ENCODE measurements at places on chromosomes 12 and 14.

GRCh38 chr12:116174006-116174405 is 103.5 kb downstream of the MED13L start:
- DNase-seq = no peak

- DNase-seq = no peak
Measured at GRCh38 chr12:2637371-2637770, 157.4 kb upstream of the FKBP4 start.

GRCh38 chr12:113528606-113529293 is 57.1 kb upstream of the LHX5 start:
- no peak for DNase-seq

- no peak for DNase-seq
Measured at GRCh38 chr12:107366322-107366721, 273.0 kb upstream of the CRY1 start.

GRCh38 chr14:102620413-102620812 is 28.0 kb downstream of the RCOR1 start:
- DNase-seq = peak; percentile 43

- no peak for DNase-seq
Measured at GRCh38 chr14:33842299-33842698, 108.6 kb downstream of the EGLN3 start.

DNA sequence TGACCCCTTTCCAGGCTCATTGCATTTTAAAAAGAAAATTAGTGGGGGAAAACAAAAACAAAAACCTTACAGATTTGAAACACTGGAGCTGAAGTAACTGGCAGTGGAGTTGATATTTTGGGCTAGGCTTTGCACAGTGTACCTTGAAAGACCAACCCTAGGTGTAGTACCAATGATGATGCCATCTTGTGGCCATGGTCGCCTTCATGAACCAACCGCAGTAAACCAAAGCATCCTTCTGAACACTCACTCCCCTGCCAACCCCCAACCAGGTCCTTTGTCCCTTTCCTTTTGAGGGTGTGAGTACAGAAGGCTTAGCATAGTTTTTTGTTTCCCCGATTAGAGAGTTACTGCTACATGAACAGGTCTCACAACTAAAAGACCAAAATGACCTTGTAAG is 5.9 kb downstream of the TOMM20L start:
- DNase-seq = no peak

GRCh38 chr12:118982984-118983761 is 1.8 kb downstream of the SRRM4 start:
- DNase-seq = no peak

GRCh38 chr14:26443654-26444053 is 154.2 kb downstream of the NOVA1 start:
- DNase-seq = no peak

DNA sequence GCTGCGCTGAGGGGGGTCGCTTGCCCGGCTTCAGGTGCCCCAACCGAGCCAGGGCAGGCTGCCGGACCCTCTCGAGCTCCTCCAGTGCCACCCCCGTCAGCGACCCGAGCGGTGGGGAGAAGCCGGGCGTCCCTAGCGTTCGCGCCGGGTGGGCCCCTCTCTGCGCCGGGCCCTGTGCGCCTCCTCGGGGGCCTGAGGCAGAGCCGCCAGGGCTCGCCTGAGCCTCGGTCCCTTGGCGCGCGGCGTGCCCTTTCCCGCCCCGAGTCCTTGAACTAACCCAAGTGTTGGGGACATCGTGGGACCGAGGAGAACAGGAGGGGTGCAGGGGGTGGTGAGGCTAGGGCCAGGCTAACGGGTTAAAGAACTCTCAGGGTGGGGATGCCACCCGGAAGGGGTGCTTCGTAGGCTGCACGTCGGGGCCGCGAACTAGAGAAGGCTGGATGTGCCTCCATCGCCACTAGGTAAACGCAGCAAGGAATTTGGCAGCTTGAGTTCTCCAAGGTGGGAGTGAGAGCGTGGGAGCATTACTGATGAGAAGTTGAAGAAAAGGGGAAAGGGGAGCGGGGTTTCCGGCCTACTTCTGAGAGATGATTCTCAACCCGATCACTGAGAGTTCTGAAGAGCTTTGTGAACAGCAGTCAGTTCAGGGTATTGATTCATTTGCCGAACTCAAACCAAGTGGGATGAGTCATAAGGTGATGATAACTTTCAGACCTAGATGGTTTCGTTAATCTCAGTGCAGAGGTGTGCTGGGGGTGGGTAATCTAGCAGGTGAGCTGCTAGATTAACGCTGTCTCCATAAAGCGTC is 618 bp downstream of the RNF34 start:
- peak; percentile 80 for DNase-seq

- no peak for DNase-seq
Measured at GRCh38 chr12:24436667-24437066, 487.2 kb upstream of the SOX5 start.

DNA sequence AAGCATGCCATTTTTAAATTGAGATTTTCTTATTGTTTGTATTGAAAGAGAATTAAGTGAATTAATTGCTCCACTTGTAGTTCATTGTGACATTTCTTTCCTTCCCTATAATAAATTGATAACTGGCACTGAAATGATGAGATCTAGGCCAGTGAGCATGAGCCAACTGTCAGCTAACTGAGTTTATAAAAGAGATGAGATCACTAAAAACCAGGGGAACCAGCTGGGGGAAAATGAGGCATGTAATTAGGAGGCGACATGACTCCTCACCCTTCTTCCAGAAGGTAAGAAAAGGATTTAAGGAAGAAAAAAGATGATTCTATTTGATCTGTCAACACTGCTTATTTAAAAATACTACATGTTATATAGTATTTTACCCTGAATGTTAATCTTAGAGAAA is 104.5 kb upstream of the DNM1L start:
- no peak for DNase-seq

DNA sequence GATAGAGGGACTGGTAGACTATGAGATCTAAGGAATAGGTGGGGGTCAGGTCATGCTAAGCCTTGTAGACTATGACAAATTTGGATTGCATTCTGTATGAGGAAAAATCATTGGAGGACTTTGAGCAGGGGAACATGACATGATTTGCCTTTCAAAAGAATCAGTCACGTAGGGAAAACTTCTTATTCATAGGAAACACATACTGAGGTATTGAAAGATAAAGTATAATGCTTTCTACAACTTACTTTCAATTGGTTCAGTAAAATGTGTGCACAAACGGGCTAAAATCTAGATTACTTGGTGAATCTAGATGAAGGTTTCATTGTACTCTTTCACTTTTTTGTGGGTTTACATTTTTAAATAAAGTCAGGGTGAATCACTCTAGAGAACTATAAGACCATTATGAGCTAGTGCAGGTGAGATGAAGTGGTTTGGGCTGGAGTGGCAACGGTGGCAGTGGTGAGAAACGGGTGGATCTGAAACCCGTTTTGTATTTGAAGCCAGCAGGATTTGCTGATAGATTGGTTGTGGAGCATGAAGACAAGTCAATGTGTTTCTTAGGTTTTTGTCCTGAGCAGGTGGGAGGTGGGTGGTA is 6.7 kb downstream of the BBS10 start:
- no peak for DNase-seq

- no peak for DNase-seq
Measured at GRCh38 chr12:45989287-45989686, 1.1 kb downstream of the SCAF11 start.

- DNase-seq = peak; percentile 97
Measured at GRCh38 chr14:68792979-68793733, at the start of gene ZFP36L1. Gene ZFP36L1, minus strand, starts transcription at chr14:68793067. Its CDS starts 129 bp downstream, at chr14:68792938.

DNA sequence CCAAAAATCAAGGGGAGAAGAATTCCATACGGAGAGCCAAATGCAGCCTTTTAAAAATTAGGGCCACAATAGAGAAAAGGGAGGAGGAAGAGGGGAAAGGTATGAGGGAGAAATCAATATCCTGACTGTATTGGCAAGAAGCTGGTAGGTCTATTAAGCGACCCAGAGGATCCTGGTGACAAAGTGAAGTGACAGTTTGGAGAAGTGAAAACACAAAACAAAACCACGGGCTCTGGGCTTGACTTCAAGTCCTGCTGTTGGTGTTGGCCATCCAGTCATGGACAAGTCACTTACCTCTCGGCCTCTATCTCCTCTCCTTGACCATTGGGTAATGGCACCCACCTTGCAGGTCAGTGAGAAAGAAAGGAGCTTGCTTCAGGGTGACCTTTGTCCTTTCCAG is 47.0 kb upstream of the KCNA5 start:
- no peak for DNase-seq

GRCh38 chr14:90717916-90718315 is 98.3 kb downstream of the TTC7B start:
- DNase-seq = no peak

DNA sequence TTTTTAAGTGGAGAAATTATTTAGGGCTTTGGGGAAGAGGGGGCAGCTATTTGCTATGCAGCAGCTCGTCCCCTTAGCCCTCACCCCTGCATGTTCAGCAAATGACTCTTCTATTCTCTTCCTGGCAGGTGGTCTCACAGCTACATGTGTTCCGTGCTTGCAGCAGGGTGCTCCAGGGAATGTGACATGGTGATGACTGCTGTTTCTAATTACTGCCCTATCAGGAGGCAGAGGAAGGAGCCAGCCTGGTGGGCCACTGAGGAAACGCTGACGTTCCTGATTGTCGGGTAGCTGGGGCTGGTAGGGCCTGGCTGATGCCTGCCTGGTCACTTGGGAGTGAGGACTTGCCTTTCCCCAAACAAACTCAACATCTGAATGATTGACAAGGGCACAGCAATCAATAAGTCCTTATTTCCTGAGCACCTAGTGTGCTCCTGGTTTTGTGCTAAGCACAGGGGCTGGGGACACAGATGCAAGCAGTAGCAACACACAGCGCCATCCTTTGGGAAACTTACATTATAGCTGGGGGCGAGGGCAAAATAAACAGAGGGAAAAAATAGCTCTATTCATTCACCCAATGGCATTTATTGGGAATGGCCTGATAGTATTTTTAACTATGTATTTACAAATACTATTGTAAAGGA is 377.8 kb downstream of the FUT8 start:
- DNase-seq = no peak

DNA sequence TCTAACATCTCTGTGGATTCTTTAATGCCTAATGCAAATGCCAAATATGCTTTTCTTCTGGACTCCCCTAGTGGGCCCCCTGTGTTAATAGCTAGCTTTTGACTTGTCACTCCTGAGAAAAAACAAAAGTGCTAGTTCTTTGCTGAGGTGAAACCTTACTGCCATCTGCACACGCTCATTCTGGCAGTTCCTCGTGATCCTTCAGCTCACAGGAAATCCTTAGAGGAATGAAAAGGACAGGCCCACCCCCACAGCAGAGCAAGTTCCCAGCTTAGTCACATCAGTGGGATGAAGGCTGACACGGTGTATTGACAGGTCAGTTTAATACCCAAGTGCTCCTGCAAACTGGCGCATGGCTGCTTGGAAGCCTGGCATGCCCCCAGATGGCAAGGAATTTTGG is 165.1 kb upstream of the ATP2B1 start:
- DNase-seq = no peak

DNA sequence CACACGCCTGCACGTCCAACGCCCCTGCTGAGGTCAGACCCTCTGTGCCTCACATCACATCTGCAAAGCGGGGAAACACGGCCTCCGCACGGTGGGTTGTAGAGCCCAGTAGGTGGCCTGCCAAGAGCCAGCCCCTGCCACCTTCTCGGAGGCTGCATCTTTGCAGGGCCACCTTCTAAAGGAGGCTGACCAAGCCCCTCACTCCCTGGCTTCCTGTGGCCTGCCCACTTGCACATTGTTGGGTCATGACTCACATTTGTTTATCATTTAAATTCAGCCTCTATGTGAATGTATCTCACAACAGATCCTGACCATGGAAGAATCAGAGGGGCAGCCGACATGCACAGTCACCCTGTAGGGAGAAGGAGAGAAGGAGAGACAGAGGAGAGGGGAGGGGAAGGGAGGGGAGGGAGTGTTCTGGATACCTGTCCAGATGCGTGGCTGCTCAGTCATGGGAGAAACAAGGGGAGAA is 319.5 kb upstream of the DIO3 start:
- DNase-seq = peak; percentile 62

DNA sequence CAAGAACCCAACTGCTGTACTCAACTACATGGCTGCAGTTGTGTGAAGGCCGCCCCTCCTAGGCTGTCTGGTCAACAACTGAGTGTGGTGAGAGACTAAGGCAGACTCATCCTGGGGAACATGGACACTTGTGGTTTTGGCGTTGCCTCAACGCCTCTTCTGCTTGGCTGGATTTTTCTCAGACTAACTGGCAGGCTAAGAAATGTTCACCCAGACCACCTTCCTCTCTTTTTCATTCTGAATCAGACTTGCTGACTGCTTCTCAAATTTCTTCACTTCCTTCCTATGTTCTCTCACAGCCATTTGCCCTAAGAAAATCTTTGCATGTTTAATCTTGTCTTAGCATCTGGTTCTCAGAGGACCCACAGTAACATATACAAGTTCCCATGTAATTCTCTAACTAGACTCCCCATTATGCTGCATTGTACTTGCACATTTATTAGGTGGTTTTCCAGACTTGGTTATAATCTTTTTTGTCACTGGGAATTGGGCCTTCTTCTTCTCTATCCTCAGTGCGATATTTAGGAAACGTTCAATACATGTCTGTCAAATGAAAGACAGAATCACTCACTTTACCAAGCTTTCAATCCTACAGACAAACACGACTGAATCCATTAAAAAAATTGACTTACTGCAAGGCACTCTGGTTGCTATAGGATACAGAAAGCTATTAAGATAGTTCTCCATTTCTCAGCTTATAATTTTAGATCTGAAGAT is 327.6 kb downstream of the CCER1 start:
- no peak for DNase-seq

- no peak for DNase-seq
Measured at GRCh38 chr12:3017281-3017680, 58.1 kb downstream of the TEAD4 start.

- DNase-seq = peak; percentile 84
Measured at GRCh38 chr12:67662910-67663538, 14.5 kb downstream of the DYRK2 start.

- no peak for DNase-seq
Measured at GRCh38 chr12:47774663-47775062, 1.6 kb downstream of the SLC48A1 start.

GRCh38 chr14:95328729-95329503 is 9.2 kb upstream of the CLMN start:
- peak; percentile 21 for DNase-seq

DNA sequence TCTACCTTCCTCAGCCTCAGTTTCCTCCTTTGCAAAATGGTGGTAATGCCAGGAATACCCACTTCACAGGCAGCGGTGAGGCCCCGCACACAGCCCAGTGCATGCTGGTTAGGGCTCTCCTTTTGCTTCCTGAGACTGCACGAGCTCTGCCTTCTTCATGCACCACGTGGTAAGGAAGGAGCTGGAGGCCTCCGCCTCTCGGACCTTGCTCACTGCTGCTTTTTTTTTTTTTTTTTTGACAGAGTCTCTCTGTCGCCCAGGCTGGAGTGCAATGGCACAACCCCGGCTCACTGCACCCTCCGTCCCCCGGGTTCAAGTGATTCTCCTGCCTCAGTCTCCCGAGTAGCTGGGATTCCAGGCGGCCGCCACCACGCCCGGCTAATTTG is 18.1 kb downstream of the TAMALIN start:
- no peak for DNase-seq

Data from ELR (cell line).